ENCODE measurements at places on chromosomes 5 and 9.

- DNase-seq, result no peak
Observed at GRCh38 chr5:7209658-7210057, 186.3 kb upstream of the ADCY2 start.

- DNase-seq, result no peak
Observed at GRCh38 chr5:15783734-15784133, 283.8 kb downstream of the FBXL7 start.

GRCh38 chr5:157481265-157481664 lies 21.3 kb downstream of the NIPAL4 start:
- no peak for DNase-seq

DNA sequence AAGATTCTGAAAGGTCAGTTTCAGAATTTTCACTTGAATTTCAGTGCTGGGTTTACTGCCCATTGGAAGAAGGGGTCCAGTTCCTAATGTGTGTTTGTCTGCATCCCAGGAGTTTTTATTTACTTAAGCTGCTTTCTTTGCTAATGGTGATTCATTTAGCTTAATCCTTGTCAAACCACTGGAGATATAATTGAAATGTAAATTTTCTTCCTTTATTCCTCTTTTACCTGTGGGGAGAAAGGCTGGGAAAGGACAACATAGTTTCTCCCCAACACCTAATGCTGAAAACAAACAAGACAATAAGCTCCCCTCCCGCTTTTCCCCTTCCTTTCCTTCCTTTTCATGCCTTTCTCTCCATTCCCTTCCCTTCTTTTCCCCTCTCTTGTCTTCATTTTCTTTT lies 185.8 kb downstream of the KCTD16 start:
- DNase-seq, result no peak

DNA sequence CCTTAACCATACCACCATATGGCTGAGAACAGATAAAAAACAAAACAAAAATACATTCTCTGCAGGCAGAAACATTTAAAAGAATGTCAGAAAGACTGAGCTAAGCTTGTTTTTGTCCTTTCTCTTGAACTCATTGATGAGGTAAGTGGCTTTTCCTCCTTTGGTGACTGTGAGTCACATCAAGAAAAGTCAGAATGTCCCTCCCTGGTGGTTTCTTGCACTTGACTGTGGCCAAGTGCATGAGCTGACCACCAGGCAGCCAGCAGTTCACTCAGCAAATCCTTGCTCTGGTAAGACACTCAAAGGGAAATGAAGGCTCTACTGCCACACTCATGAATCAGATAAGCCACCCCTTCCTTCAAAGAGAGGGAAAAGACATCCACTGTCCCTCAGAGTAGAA lies 970.9 kb downstream of the TAF11L14 start:
- DNase-seq, result no peak

DNA sequence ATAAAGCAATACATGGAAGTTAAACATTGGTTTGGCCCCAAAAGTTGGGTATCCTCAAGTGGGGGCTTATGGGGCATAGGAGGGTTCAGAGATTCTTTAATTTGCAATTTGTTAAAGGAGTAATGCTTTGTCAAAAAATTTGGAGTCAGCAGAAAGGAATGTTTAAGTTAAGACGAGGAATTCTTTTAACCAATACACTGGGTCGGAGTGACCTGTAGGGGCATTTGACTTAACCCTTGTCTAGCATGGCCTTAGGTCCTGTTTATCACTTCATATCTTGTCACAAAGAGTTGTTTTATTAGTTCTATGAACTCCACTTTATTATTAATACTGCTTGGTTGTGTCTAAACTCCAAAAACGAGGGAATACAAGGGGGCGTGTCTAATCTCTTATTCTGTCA lies 656.1 kb upstream of the RORB start:
- no peak for DNase-seq

DNA sequence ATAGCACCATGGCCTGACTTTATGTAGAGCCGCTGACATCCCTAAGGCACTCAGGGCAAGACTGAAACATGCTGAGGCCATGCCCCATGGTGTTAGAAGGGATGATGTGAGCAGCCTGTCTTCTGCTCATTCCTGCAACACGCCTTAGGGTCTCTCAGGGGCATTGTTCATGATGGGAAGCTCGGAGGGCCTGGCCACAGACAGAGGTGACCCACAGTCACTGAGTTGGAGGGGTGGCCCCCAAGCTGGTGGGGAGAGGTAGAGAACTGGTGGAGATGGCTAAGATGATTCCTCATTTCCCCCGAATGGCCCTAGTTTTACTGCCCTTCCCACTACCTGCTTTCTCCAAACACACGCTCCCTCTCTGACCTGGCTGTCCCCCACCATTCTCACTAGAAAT lies 135.2 kb downstream of the BARX1 start:
- DNase-seq, result no peak

DNA sequence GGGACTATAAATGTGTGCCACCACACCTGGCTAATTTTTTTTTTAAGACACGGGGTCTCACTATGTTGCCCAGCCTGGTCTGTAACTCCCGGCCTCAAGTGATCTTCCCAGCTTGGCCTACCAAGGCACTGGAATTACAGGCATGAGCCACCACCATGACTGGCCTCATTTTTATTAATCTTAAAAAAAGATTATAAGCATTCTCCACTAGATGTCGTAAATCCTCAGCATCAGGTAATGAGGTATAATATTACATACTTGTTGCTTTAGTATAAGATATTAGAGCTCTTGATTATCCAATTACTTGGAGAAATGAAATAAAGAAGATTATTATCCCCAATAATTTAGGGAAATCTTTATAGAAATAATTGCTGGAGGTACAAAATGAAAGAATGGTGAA lies 78.2 kb upstream of the HTR1A start:
- DNase-seq, result no peak

- no peak for DNase-seq
Observed at GRCh38 chr5:6838736-6839135, 125.5 kb downstream of the TENT4A start.

- DNase-seq, result no peak
Observed at GRCh38 chr5:54717870-54718269, 200.3 kb downstream of the SNX18 start.

GRCh38 chr9:82880336-82881050 lies 182.4 kb downstream of the RASEF start:
- DNase-seq, result no peak

GRCh38 chr5:31934156-31934555 lies 240.0 kb downstream of the GOLPH3 start:
- no peak for DNase-seq

GRCh38 chr5:150295172-150295634 lies 5.6 kb upstream of the CAMK2A start:
- DNase-seq, result peak; percentile 34

DNA sequence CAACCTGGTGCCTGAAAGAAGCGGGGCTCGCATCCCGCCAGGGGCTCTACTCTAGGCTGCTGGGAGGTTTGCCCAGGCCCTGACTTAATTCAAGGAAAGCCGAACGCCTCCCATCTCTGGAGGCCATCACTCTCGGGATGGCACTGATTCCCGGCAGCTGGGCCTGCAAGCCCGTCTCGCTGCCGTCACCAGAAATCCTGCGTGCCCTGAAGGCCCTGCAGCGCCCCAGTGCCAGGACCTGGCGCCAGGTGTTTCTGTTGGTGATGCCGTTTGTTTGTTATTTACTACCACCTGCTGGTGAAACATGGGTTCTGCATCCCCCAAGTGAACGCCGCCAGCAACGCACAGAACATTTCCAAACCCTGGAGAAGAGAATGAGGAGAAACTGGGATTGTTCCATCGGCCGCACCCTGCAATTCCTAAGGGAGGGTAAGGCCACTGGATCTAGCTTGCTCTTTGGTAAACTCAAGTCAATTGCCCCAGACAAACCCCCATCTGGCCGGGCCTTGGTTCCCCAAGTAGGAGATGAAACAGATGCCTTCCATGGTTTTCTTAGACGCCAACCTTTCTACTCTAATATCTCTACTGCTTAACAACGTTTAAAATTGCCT lies 77.9 kb downstream of the AK8 start:
- DNase-seq, result no peak

GRCh38 chr5:9653811-9654210 lies 23.7 kb upstream of the TAS2R1 start:
- peak; percentile 71 for DNase-seq

DNA sequence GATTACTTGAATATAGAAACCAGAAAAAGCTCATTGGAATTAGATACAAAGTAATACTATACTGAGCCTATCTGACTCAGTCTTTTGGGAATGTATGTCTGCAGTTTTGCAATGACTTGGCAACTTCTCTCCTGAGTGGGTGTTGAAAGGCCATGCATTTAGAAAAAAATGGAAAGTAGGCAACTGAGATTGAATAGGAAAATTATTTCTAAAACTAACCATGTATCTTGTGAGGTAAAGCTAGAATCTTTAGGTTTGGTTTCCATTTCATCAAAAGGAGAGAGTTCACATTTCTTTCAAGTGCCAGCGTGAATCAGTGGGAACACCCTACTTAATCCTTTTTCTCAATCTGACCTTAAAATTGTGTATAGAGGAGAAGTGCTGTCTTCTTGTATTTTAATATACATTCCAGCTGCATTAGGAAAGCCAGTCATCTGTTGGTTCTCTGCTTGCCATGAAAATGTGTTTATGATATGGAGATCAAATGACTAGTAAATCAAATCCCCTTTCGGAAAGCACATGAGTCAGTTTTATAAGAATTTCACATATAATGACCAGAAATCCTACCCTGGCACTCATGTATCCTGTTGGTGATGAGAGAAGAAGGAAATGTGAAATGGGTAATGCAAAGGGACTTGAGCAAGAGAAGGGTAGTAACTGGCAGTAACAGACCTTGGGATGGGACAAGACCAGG lies 30.4 kb downstream of the NFX1 start:
- peak; percentile 61 for DNase-seq

- DNase-seq, result peak; percentile 25
Observed at GRCh38 chr9:115883467-115884329, 269.9 kb upstream of the PAPPA start.

- DNase-seq, result peak; percentile 69
Observed at GRCh38 chr9:1231998-1232919, 182.1 kb downstream of the DMRT2 start.

DNA sequence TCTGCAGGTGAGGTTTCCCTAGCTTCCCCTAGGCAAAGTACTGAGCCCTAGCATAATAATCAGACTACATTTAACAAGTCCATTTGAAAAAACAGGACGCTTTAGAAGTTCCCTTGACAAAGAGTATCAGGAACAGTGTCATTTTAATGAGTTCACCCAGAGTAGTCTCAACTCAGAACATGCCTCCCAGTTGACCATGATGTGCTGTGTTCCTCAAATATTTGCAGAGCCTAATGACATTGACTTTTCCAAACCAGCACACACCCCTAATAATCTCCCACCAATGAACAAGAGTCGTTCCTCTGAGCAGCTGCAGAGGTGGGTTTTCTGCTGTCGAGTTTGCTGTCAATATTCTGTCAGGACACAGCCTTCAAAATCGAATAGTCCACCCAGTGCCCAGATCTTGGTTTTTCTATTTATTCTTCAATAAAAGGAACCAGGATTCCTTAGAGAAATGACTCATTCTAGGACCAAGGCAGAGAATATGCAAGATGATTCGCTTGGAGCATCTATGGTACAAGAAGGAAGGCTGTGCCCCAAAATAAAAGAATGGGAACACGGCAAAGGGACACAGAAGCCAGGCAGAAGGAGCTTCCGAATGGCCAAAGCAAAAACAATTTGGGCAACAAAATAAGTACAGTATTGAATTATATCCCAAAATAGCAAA lies 57.6 kb downstream of the OTULIN start:
- no peak for DNase-seq

DNA sequence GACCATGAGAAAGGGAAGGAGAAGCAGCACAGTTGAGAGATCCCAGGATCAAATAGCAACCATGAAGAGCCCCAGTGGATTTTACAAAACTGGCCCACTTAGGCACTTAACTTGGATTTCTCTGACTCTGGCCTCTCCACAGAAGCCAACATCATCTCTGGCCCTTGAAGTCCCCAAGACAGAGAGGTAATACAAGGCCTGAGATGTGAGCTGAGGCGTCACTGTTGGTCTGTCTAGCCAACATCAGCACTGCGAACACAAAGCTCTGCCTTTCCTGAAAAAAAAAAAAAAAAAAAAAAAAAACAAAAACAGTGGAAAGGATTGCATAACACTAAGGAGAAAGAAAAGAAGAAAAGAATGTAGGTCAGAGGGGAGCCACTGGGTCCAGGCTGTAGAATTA lies 378.3 kb downstream of the BRINP1 start:
- DNase-seq, result no peak

- DNase-seq, result no peak
Observed at GRCh38 chr5:139711067-139711905, 63.1 kb downstream of the CXXC5 start.

DNA sequence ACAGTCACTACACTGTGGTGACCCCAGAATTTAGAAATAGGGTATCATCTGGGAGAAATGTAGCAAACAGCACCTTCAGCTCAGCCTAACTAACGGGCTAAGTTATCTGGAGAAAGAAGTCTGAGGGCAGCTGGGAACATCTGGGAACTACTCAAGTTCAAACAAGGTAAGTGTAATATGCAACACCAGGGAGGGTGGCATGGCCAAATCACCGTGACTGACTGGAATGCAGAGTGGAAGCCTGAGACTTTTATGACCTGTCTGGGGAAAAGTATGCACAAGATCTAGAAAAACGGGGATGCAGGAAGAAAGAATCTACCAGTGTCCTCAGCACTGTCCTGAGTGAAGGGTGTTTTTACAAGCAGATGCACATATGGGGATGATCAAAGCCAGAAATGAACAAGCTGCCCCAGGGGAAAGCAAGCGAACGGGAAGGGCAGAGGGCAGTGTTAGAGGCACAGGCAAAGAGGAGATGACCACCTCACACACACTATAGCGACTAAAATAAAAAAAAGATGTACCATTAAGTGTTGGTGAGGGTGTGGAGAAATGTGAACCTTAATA lies 59.9 kb downstream of the SERINC5 start:
- no peak for DNase-seq

DNA sequence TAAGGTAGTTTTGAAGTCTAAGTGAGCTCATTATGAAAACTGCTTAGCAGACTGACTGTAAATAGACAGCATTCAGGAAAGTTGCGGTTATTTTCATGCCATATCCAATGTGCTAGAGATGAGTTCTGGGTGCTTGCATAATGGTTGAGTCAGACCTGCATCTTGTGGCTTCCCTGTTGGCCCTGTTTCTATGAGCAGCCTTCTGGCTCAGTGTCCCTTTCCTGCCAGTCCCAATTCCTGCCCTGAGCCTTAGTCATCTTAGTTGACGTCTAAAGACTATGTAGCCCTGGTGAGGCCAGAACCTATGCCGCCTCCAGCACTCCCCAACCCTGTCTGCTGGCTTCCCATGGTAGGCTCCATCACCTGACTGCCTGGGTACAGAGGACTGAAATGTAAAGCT lies 76.3 kb upstream of the TNFSF8 start:
- DNase-seq, result no peak

- DNase-seq, result no peak
Observed at GRCh38 chr5:15168358-15168757, 296.8 kb upstream of the ANKH start.

GRCh38 chr5:103901885-103902284 lies 339.3 kb upstream of the NUDT12 start:
- DNase-seq, result no peak
